ENCODE measurements at places on chromosomes 11 and 22.

- DNase-seq = no peak
Measured at GRCh38 chr11:65932558-65932919, 12.7 kb upstream of the TSGA10IP start.

GRCh38 chr22:46246178-46246577, 3.9 kb downstream of the CDPF1 start:
- DNase-seq = no peak

- no peak for DNase-seq
Measured at GRCh38 chr22:38704654-38705234, 1.0 kb upstream of the GTPBP1 start.

DNA sequence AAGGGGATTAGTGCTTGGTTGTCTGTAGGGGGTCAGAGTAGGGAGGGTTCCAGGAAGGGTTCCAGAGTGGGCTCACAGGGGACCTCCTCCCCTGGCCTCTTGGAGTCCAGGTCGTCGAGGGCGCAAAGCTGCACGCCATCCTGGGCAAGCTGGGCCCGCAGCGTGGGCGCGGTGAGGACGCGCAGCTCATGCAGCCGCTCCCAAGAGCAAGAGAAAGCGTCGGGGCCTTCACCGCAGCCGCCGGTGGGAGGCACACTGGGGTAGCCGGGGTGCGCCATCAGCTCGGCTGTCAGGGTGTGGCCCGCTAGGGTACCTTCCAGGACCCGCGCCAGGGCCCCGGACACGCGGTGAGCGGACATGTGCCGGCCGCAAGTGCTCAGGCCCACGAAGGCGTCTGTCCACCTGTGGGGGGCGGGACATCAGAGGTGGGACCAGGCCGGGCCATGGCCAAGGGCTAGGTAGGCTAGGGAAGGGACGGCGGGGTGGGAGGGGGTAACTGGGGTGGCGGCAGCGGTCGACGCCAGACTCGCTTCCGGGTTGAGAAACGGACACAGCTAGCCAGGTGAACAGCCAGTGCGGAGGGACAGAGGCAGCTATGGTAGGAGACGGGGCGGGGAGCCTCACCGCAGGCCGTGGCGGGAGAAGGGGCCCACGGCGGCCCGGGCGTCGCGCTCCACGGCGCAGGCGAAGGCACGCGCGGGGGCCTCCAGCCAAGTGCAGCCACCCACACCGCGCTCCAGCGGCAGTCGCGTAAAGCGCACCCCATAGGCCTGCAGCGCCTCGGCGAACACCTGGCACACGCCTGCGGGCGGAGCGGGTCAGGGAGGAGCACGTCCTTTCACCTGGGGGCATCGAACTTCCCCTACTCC, 1.2 kb downstream of the YDJC start:
- no peak for DNase-seq

DNA sequence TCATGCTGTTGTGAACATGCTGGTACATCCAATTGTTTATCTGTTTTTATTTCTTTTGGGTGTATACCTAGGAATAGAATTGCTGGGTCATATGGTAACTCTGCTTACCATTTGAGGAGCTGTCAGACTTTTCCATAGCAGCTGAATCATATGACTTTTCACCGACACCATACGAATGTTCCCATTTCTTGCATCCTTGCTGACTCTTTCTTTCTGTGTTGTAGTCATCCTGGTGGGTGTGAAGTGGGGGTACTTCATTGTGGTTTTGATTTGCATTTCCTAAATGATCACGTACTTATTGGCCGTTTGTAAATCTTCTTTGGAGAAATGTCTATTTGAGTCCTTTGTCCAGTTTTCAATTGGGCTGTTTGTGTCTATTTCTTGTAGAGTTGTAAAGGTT, 26.5 kb downstream of the ATXN10 start:
- no peak for DNase-seq

DNA sequence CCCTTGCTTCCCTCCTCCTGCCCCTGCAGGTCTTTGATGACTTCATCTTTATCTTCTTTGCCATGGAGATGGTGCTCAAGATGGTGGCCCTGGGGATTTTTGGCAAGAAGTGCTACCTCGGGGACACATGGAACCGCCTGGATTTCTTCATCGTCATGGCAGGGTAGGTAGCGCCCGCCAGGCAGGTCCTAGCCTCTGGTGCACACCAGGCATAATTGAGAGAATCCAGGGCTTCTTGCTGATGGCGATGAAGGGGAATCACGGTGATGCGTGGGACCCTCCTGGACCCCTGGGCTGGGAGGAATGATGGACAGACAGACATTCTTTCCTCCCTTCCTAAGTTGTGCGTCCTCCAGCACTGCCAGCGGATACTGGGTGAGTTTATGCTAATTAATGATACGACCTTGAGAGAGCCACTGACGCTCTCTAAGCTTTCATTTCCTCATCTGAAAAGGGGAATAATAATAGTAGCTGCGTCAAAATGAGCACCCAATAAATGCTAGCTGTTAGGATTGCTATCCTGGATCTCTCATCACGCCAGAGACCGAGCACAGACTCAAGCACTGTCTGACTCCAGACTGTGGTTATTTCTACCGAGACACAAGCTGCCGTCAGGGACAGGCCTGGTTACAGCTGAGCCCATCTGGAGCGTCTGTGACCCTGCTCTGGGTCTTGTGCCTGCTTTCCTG, 30.1 kb downstream of the CACNA1I start:
- DNase-seq = no peak

GRCh38 chr11:87966694-87967093, 208.5 kb downstream of the RAB38 start:
- no peak for DNase-seq

DNA sequence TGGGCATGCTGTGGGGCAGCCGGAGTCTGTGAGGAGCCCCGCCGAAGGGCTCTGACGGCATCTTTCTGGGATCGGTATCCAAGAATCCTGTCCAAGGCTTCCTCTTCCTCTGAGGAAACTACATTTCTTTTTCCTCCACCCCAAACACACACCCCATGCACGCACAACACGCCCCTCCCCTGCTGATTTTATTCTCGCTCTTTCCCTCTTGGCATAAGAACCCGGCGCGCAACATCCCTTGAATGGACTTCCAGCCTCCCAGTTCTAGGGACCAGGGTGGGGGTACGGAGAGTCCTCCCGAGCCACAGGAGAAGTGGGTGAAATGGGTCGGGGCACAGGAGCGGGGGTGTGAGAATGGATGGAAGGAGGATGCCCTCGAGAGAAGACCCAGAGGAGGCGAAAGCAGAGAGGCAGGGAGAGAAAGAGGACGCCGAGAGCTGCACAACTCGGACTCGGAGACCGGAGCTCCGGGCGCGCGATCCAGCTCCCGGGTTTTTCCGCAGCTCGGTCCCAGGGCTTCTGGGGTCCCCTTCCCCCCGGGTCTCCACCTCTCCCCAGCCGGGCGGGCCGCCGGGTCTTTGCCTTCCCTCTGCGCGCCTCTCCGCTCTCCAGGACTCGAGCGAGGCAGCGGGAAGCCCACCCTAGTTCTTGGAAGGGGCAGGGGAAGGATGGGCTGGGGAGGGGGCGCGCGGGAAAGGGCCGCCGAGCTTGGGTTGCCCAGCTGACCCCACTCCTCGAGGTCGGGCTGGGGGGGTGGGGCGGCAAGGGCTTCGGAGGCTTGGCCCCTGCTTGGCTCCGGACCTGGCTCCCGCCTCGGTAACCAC, 1.5 kb upstream of the LARGE1 start:
- DNase-seq = no peak

- no peak for DNase-seq
Measured at GRCh38 chr11:83257761-83258168, 28.4 kb downstream of the CCDC90B start.

DNA sequence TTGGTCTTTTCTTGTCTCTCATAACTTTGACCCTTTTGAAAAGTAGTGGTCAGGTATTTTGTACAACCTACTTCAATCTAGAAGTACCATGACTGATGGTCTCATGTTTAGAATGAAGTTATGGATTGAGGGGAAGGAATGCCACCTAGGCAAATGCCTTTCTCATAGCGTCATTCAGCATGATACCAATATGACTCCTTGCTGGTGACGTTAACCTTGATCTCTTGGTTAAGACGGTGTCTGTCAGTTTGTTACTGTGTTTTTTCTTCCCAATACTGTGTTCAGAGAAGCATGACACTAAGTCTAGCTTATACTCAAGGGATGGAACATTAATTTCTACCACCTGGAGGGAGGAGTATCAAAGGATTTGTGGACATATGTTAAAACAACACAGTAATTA, 130.9 kb downstream of the KIF18A start:
- DNase-seq = no peak

DNA sequence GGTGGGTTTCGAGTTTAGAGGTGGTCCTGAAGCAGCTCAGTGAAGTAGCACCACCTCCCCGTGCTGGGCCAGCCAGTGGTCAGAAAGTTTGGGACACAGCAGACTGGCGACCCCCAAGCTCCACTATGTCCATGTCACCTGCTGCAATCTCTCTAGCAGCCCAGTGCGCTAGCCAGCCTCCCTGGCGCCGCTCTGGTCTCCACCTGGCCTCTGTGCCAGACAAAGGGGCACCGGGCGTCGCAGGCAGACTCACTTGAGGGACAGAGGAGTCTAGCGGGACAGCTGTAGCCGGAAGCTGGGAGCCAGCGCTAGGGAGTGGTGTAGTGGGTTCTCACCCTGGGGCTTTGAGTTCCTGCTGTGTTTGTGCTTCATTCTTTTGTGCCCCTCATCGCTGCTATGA, 25.5 kb downstream of the MYBPC3 start:
- no peak for DNase-seq

DNA sequence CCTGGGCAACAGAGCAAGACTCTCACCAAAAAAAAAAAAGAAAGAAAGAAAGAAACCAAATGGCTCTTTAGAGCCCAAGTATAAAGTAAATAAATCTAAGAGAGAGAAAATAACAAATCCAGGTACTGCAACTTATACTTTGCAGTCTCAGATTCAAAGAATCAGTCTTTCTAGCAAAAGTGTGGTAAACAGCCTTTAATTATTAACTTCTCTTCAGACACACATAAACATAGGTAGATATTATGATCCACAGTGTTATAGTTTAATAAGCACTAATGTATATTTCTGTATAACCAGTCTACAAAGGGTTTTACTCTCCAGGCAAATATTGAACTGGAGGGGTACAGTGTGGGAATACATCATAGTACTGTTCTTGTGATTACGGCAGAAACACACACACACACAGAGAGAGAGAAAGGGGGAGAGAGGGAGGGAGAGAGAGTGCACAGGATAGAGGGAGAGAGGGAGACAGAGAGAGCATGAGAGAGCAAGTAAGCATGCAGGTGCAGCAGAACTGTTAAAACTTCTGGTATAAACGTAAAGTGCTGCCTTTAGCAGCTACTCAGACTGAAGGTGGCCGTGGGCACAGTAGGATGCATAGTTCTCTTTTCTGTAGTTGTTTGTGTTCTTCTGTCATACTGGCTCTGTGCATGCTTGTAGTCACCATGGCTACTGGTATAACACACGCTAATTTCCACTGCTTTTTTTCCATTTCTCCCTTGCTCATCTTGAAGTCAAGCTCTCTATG, 32.3 kb downstream of the MTMR2 start:
- DNase-seq = no peak
